ENCODE measurements at places on chromosomes 1 and 21.

DNA sequence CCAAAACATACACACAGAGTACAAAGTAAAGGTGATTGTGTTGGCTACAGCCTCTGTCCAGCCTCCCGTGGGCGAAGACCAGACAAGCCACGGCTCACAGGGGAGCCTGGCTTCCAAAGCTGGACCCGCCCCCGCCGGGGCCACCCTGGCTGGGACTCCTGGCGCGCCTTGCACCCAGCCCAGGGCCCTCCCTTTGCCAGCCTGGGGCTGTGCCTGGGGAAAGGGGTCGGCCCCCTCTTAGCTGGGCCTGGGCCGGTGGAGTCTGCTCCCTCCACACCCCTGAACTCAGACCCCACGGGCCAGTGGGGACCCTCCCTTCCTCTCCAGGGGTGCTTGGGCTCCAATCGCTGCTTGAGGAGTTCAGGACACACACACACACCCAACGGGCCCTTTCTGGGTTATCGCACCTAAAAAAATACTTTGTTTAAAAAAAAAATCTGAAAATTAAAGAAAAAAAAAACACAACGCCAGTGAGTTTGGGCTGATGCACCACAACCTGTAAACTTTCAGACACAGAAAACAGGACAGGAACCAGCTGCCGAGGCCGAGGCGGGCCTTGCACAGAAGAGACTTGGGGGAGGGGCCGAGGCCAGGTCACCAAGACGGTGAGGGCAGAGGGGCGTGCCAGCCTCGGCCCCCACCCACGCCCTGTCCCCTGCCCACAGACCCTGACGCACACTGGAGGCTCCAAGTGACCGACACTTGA is 56.3 kb downstream of the KCNAB2 start:
- DNase-seq, result no peak

DNA sequence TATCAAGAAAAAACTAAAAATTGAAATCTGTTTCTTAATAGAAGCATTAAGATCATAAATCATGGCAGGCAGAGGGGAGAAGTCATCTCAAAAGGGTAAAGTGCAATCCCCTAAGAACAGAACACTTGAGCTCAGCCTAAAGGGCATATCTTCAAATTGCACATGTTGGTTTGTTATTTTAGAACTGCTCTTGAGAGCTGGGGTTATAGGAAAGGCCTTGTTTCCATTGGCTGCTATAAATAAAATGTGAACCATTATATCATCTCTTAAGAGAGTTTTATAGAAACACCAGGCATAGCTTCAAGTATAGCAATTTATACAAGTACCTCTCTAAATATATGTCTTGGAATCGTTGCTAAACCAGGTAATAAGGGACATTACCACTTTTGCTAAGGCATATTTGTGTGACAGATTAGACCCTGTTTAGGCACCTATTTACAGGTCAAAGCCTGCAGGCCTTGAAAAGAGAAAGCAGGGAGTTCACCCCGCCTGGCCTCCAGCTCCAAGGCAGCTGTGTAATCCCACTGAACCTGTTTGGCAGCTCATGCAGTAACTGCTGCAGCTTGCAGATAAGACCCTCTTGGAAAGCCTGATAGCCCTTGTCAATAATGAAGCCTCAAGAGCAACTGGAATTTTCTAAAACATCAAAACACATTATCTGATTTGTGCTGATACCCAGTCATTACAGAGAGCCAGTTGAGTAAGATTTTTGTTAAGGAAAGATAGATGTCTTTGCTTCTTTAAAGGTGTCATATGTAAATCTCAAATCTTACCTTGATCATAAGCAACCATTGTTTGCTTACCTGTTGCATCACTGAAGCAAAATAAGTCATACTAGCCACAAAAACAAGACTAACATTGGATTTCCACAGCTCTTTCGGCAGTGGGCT is 24.2 kb upstream of the SYDE2 start:
- no peak for DNase-seq

GRCh38 chr1:61807606-61808140 is 65.4 kb downstream of the PATJ start:
- peak; percentile 20 for DNase-seq

DNA sequence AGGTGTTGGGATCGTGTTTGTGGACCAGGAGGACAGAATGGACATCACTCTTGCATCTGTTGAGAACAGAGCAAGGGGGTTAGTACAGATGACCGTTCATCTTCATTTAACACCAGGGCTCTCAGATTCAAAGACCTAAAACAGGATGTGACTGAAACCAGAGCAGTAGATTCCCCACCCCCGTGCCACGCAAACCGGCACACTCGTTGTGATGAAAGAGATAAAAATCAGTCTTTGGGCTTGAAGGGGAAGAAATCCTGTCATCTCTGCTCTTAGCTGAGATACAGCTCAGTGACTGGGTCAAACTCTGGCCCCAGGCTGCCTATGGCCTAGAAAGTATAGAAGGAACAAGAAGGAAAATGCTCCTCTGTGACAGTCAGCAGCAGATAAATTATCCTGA is 146.2 kb upstream of the KRTAP19-8 start:
- no peak for DNase-seq

GRCh38 chr1:60731321-60731720 is 351.0 kb upstream of the NFIA start:
- DNase-seq, result no peak

- DNase-seq, result no peak
Measured at GRCh38 chr1:18942340-18942739, 14.1 kb downstream of the IFFO2 start.

- DNase-seq, result no peak
Measured at GRCh38 chr1:63190171-63190570, 132.2 kb upstream of the FOXD3 start.

DNA sequence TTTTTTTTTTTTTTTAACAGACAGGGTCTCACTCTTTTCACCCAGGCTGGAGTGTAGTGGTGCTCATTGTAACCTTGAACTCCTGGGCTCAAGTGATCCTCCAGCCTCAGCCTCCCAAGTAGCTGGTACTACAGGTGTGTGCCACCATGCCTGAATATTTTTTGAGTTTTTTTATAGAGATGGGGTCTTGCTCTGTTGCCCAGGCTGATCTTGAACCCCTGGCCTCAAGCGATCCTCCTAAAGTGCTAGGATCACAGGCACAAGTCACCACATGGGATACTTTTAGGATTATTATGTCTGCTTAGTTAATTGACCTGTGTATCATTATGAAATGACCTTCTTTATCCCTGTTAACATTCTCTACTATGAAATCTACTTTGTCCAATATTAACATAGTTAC is 38.0 kb downstream of the RASSF5 start:
- no peak for DNase-seq

DNA sequence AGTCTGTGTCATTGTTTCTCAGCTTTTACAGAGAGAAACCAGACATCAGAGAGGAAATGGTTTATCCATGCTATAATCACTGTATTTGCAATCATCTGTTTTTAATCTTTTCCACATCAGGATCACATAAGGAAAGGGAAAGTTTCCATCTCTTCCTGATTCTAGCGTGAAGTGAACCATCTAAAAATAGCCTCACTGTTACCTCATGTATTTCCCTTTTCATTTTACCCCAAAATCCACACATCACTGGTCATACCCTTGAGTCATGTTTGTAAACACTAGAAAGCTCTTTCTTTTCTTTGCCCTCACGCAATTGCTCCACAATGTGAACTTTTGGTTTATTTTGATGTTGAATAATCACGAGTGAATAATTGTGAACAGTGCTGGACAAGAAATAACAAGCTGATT is 146.0 kb downstream of the PLA2G4A start:
- peak; percentile 92 for DNase-seq

- DNase-seq, result no peak
Measured at GRCh38 chr1:230794871-230795605, 47.9 kb downstream of the CAPN9 start.

DNA sequence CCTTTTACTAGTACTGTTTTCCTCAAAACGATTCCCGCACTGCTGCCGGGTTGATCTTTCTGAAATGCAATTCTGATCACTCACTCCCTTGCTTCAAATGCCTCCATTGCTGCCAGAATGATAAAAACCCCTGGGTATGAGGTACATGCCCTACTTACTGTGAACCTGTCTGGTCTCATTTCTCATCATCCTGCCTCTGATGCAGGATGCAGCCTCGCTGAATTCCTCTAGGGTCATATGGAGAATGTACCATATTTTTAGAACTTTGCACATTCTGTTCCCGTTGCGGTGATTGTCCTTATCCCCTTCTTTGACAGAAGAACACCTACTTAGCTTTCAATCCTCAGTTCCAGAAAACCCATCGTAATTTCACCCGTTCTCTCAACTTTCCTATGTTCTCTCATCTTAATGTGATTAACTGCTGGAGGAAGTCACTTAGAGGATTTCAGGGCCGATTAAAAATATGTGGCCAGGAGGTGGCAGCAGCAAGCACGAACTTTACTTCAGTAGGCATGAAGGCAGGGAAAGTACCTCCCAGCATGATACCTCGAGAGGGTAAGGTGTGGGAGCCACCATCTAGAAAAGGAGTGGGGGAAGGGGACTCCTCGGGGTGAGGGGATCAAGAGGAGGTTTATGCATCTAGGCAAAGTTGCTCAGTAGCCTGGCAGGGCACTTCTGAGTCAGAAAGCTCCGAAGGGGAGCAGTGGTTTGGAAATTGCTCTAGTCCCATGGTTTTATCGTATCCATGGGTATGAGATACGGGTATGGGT is 361.5 kb upstream of the ZP4 start:
- peak; percentile 11 for DNase-seq

DNA sequence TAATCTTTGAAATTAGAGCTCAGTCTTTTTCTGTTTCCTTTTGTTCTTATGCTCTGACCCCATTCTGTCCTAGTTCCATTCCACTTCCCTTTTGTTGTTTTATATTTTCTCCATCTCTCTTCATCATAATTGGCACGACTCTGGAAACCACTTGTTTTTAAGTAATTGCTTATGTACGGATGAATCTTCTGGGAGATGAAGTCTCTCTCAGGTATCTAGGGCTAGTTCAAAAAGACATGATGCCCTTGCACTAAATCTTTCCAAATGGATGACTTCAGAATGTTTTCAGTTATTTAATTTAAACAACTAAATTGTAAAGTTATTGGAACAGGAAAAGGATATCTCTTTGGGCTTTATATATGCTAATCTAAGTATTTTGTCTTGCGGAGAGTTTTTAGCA is at the start of gene OR6F1:
Gene OR6F1 (minus strand): TSS at position 101 of the 400 bp plus-strand sequence. CDS start 3,891 bp downstream, outside the sequence.
- DNase-seq, result no peak

DNA sequence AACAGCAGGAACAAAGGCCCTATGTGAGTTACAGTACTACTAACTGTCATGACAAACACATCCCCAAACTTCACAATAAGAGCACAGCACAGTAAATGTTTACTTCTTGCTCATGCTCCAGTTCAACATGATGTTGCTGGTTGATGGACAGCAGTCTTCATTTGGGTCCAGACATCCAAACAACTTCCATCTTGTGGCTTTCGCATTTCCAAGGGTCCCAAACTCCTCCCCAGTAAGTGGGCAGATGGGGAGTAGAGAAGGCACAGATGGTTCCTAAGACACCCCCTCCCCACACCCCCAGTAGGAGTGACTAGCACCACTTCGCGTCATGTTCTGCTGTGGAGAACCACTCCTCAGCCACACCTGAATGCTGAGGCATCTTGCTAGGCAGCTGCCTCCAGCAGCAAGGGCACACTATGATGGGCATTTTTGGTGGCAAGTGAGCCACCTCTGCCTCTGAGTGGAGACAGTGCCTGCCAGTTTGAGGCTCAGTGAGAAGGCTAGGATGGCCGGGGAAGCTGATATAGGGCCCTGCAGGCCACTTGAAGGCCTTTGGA is 32.7 kb upstream of the CD2 start:
- DNase-seq, result no peak

- DNase-seq, result no peak
Measured at GRCh38 chr1:154849645-154850131, 20.4 kb downstream of the KCNN3 start.

GRCh38 chr1:41758904-41759548 is 159.7 kb downstream of the HIVEP3 start:
- DNase-seq, result peak; percentile 86

- no peak for DNase-seq
Measured at GRCh38 chr1:119372503-119373086, 4.0 kb downstream of the HAO2 start.

- no peak for DNase-seq
Measured at GRCh38 chr1:247417831-247418230, 1.9 kb downstream of the NLRP3 start.

GRCh38 chr1:30465096-30465495 is 258.3 kb downstream of the MATN1 start:
- no peak for DNase-seq

- DNase-seq, result no peak
Measured at GRCh38 chr1:26324550-26324949, 6.8 kb downstream of the CD52 start.

DNA sequence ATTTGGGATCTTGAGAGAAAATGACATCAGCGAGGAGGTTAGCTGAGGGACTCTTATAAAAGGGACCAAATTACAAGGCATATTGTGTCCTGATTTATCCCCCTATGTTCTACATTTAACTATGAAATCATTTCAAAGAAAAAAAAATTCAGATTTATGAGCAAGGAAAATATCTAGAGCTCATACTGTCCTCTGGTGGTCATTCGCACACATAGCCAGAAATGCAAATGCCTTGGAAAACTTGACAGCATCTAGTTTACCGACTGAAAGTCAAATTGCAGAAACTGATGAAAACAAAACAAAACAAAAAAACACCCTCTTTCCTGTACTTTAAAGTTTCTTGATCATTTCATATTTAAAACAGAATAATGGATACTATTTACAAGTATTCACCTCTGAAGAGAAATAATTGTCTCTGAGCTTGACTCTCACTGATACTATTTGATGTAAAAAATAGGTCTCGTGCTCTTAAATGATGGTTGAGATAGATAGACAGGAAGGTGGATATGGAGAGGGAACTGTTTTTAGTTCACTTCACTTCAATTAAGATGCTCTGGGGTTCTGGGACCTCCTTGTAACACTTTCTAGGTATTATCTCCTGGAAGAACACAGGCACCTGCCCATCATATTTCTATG is 253.8 kb downstream of the PCP4 start:
- no peak for DNase-seq

- DNase-seq, result no peak
Measured at GRCh38 chr1:26412180-26412840, 1.7 kb downstream of the LIN28A start.

DNA sequence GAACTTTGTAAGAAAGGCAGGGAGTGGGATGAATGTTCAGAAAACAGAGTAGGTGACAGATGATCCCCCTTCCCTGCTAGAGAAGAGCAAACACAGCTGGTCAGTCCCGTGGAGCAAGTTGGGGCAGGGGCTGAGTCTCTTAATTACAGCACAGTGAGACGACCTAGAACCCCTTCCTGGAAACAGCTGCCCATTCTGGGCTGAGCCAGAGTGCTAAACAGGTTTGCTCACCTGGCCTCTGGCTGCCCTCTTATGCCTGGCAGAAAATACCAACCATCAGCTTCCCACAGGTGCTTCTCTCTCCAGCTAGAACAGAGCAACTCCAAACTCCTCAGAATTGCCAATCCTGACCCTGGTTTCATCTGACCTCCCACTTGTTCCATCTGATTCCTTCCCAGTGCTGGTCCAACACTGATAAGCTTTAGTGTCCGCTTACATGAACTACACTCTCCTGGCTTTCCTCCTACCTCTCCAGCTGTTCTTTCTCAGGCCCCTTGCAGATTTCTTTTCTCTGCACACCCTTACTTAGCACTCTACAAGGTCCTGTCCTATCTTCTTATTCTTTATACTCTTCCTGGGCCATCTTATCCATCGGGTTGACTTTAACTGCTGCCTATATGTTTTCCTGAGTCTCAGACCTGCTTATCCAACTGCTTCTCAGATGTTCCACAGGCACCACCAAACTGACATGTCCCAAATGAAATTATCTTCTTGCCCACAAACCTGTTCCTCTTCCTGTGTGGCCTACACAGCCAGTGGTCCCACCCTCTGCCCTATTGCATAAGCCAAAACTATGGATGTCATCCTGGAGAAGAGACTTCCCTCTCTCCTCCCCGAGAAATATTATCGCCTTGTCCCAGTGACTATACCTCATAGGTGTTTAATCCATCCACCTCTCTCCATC is 22.6 kb upstream of the COL9A2 start:
- no peak for DNase-seq

GRCh38 chr1:163054181-163054591 is 15.0 kb upstream of the RGS4 start:
- DNase-seq, result no peak

Data from fibroblast of skin of left biceps (primary cell).